ENCODE measurements at places on chromosomes 16 and 17.
A peak's percentile ranks its signal among the peaks of the same experiment; 100 is the strongest.

DNA sequence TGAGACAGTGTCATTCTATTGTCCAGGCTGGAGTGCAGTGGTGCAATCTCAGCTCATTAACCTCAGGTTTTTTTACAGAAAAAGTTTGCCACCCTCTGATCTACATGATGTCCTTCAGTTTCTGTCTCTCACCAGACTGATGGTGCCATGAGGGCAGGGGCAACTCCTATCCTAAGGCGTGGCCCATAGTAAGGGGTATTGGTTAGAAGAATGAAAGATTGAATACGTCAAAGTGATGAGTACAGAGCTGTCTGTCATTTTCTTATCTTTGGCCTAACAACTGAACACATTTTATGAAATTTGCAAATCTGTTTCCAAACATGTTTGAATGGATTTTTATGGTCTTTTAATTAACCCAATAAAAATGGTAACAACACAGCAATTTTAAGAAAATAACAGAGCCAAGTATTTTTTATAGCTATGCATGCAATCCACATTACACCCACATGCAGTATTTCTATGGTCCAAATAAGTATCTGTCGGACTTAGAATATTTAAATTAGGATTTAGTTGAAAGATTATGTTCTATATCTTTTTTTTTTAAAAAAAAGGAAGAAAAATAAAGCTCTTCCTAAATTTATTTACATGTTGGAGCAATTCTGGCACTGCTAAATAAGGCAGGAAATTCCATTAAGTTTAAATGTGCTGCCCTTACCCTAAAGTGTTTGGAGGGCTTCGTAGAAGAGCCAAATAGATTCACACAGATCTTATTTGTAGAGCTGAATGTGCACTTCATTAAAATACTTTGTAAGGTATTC, 192.8 kb downstream of the WWOX start:
- DNase-seq = no peak

DNA sequence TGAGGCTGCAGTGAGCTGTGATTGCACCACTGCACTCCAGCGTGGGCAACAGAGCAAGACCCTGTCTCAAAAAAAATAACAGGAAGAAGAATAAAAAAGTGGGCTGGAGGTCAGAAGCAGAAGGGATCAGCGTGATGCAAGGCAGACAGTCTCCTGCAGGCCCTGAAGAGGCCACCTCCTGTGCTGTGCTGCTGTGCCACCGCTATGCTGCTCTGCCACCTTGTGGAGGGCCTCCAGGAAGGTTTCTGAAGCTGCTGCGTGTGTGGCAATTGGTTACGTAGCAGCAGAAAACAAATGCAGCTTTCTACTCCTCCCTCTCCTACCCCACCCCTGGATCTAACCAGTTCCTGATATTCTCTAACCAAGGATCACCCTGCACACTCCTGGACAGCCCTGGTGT, 815.5 kb downstream of the KCNJ18 start:
- DNase-seq = no peak

DNA sequence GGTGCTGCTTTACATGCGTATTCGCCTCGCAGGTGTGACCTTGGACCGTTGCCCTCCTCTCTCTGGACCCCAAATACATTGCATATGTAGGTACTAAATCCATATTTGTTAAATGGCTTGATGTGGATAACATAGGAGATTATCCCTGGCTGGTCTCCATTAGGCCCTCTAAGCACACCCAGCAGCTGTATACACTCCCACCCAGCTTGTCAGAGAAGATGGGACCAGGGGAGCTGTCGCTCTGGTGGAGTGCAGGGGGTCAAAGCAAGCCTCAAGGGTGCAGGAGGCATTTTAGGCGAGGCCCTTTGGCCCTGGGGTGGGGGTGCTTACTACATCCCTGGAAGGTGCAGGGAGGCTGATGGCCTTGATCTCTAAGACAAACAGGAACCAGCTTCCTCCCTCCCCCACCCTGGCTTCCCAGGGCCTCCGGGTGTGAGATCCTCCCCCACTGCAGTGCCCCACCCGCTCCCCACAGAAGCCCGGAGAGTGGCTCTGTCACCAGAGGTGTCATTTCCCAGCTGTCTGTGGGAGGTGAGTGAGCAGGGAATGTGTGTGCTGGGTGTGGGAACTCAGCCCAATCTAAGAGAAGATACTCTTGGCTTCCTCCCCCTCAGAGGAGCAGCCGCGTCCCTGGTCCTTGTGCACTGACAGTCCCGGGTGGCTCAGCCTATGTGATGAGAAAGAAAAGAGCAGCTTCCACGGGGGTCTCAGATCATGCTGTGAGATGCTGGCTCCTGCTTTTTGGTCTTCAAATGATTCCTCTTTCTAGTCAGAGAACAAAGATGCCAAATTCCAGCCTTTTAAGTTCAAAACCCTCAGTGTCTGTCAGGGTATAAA, 1.4 kb upstream of the VAMP2 start:
- peak; percentile 54 for DNase-seq

DNA sequence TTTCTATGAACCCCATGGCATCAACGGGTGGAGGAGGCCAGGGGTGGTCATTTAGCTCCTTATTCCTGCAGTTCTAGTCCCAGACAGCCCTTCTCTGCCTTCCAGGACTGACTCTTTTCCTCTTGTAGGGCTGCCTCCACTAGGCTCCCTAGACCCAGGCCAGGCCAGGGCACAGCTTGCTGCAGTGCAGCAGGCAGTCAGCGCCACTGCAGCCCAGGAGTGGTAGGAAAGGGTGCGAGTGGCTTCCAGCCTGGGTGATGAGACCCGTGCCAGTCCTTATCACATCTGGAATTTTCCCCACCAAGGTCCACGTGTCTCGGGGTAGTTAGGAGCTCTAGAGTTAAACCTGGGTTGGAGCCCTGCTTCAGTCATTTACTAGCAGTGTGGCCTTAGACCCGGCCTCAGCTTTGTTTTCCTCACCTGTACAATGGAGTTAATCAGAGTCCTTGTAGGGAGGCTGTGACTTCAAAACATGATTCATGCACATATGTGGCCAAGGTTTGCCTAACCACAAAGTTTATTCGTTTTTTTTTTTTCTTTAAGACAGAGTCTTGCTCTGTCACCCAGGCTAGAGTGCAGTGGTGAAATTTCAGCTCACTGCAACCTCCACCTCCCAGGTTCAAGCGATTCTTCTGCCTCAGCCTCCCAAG, 4.7 kb downstream of the SLC5A11 start:
- DNase-seq = no peak

- no peak for DNase-seq
These were observed 42.8 kb downstream of the CMTM4 start for GRCh38 chr16:66653581-66654350.

DNA sequence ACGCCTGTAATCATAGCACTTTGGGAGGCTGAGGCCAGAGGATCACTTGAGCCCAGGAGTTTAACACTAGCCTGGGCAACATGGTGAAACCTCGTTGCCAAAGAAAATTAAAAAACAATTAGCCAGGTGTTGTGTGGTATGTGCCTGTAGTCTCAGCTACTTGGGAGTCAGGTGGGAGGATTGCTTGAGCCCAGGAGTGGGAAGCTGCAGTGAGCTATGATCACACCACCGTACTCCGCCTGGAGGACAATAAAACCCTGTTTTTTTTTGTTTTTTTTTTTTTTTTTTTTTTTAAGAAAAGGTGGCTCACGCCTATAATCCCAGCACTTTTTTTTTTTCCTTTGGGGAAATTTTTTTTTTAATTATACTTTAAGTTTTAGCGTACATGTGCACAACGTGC, 26.1 kb downstream of the RAP1GAP2 start:
- DNase-seq = no peak

DNA sequence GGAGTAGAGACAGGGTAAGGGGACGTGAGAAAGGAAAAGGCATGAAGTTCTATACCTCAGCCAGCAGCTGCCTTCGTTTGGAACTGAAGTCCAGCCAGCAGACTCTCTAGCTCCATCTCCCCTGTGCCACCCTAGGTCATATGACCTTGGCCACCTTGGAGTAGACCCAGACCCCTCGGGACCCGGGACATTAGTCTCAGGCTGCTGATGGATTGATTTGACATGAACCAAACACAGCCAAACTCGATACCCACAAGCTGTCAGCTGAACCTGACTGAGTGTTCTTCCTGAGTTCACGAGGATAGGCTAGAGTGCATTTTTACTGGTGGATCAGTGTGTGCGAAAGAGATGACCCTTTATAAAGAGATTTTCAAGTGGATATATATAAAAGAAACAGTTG, 68.5 kb downstream of the YPEL2 start:
- peak; percentile 42 for DNase-seq

- no peak for DNase-seq
These were observed 169.3 kb downstream of the ZFHX3 start for GRCh38 chr16:72878301-72879269.

DNA sequence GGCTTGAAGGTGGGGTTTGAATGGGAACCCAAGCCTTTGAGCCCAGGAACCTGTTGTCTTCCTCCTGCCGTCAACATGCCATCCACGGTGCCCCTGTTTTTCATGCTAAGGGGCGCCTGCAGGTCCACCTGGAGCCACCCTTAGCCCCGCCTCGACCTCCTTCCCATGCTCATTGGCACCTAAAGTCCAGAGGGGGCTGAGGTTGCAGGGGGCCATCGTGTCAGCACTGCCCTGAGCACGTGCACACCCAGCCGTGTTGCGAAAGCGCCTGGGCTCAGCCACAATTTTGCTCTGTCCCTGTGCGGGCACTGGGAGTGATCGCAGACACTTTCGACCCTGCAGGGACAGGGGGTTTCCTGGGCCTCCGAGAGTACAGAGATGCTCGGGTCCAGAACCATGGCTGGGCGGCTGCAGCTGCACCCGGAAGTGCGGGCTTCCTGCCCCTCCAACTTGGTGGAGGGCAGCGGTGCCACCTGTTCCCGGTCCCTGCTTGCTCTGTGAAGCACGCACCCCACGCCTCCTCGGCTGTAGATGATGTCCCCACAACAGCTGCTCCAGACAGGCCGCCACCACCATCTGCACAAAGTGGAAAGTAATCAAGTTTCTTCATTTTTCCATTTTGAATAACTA, 454.7 kb downstream of the CDH8 start:
- DNase-seq = no peak

GRCh38 chr17:73503560-73503959, 140.7 kb downstream of the SDK2 start:
- DNase-seq = no peak

DNA sequence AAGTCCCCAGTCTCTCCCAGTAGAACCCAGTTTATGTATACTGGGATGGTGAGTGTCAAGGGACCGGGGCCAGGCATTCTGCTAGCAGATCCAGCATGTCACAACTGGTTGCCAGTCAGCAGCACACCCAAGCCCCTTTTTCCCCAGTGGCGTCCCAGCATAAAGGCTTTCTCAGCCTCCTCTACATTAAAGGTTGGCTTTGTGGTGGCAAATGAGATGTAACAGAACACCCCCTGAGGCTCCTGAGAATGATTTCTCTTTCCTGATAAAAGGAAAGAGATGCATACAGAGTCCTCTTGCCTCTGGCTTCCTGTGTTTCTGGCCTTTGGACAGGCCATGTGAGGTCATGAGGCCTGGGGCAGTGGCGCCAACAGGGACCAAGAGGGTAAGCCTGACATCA, 27.9 kb downstream of the IRX6 start:
- no peak for DNase-seq

GRCh38 chr16:31698901-31699300, 171.2 kb downstream of the AHSP start:
- DNase-seq = no peak

- DNase-seq = no peak
These were observed 50.6 kb downstream of the RMI2 start for GRCh38 chr16:11395949-11396240.

DNA sequence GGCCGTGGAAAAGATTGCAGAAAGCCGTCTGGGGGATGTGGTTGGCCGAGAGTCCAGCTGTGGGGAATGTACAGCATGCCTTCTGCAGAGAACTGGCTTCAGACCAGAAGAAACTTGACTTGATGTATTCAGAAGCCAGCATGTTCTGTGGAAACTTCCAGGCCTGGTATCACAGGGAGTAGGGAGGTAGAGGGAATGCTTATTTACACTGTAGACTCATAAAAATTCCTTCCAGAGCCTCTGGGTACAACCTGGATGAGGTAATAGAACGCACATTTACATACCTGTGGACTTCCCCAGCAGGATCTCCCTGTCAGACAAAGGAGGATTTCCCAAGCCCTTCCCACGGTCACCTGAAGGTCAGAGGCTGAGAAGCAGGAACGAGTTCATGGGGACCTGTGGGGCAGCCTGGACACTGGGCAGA, 11.8 kb upstream of the GAS7 start:
- no peak for DNase-seq

DNA sequence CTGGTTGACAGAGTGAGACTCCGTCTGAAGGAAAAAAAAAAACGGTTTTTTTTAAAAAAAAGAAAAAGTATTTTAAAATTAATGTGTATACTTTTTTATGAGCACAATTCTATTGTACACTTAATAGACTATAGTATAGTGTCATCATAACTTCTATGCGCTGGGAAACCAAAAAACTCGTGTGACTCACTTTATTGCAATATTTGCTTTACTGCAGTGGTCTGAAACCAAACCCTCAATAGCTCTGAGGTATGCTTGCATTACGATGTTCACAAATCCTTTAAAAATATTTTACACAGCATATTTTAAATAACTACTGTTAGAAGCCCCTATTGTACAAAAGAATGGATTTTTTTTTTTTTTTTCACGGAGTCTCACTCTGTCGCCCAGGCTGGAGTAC, 12.4 kb upstream of the MAP2K6 start:
- DNase-seq = no peak

DNA sequence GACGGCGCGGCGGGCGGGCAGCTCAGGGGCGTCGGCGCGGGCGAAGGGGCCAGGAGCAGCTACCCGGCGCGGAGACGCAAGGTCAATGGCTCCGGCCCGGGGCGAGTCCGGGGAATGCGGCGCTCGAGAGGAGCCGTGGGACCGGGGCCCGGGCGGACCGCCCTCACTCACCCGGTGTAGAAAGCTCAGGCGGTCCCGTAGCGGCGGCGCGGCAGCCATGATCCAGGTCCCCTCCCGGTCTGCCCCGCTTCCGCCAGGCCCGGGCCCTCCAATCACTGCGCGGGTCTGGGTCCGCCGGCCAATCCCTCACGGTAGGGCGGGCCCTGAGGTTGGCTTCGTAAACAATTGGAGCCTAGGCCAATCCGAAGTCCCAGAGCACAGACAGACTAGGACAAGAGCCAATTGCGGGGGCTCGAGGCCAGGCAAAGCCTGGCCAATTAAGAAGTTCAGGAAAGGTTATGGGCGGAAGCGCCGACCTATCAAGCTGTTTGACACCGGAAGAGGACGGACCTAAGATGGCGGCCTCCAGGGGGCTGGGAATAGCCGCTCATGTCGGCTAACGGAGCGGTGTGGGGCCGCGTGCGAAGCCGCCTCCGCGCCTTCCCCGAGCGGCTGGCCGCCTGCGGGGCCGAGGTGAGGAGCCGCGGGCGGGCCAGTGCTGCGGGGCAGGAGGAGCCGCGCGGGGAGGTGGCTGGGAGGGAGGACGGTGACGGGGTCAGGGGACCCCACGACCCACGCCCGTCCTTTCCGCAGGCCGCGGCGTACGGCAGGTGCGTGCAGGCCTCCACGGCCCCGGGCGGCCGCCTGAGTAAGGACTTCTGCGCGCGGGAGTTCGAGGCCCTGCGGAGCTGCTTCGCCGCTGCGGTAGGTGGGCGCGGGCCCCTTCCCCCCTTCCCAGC, at the start of the genes NDUFAF8 and TEPSIN:
NDUFAF8 (plus strand) TSS at position 504 of the 899 bp plus-strand sequence; CDS start at position 550, 46 bp downstream.
TEPSIN (minus strand) TSS at position 241 of the 899 bp plus-strand sequence; CDS start at position 219, 22 bp downstream.
- DNase-seq = peak; percentile 100

- peak; percentile 58 for DNase-seq
These were observed 9.2 kb upstream of the CD300A start for GRCh38 chr17:74457146-74457819.
